ENCODE measurements at places on chromosomes 3 and 15.

GRCh38 chr15:67720556-67721175 lies 104.6 kb upstream of the SKOR1 start:
- peak; percentile 79 for DNase-seq

DNA sequence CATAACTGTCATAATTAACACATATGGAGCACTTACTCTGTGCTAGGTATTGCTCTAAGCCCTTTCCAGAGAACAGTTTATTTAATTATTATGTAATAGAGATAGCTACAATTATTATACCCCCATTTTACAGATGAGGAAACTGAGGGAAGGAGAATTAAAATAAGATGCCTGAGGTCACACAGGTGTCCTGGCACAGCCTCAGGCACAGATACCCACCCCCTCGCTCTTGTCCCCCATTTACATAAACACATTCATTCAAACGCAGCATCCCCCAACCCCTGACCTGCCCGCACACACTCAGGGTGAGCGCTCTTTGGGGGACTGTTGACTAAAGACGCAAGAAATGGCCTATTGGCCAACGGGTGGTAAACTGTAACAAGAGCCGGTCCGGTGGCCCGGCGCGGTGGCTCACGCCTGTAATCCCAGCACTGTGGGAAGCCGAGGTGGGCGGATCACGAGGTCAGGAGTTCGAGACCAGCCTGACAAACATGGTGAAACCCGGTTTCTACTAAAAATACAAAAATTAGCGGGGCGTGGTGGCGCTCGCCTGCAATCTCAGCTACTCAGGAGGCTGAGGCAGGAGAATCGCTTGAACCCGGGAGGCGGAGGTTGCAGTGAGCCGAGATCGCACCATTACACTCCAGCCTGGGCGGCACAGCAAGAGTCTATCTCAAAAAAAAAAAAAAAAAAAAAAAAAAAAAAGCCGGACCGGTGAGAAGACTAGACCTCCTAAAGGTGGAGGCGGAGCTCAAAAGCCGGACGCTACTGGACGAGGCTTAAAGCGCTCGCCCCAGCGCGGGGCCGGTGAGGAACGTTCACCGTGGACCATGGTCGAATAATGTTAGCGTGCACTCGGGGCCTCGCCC lies 1.9 kb upstream of the ISL2 start:
- no peak for DNase-seq

DNA sequence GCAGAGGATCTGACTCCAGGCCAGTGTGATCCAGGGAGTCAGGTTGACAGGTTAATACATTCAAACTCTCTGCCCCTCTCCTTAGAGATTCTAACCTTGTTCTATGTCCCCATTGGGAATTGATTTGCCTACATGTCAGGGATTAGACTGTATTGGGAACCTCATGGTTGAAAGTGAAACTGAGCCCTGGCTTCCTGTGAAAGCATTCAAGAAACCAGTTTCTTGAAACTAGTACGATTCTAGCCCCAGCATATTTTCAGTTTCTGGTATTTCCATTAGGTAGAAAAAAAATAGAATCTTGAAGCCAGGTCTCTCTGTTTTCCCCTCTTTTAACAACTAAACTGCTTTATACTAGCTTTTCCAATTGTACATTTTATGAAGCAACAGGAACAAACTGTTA lies 140.4 kb upstream of the ABI3BP start:
- no peak for DNase-seq

- DNase-seq, result peak; percentile 33
Observed at GRCh38 chr15:52164631-52165265, 26.4 kb downstream of the GNB5 start.

DNA sequence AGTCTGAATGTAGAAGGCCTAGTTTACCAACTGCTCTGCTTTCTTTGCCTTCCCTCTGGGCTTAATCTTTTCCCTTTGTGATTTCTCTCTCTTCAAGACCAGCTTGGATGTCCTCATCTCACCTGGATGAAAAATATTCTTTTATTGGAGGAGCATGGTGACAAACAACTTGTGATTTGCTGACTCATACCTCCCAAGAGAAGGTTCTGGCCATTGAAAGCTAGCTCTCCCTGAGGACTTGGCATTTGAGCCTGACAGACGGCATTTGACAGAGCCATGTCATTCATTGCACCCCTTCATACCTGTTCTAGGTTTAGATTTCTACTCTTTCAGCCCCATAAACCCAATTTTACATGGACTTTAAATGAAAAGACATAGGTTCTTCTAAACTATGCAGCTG lies 33.3 kb downstream of the ATG7 start:
- DNase-seq, result no peak

- DNase-seq, result no peak
Observed at GRCh38 chr15:69078638-69079037, 64.1 kb downstream of the NOX5 start.

Data from NB4 (cell line).